NCI-H460 (cell line): ENCODE measurements at places on chromosomes 7 and 10. TPM values are rescaled to one million over a fixed set of nuclear protein-coding genes. Genes with fewer than 3 reads are reported as not detected.

- DNase-seq: no peak
Measured at GRCh38 chr7:34337163-34337562, 320.9 kb upstream of the NPSR1 start.

- no peak for DNase-seq
Measured at GRCh38 chr7:144957998-144958397, 122.1 kb upstream of the TPK1 start.

GRCh38 chr10:92789786-92790185, 58.5 kb upstream of the EXOC6 start:
- no peak for DNase-seq

DNA sequence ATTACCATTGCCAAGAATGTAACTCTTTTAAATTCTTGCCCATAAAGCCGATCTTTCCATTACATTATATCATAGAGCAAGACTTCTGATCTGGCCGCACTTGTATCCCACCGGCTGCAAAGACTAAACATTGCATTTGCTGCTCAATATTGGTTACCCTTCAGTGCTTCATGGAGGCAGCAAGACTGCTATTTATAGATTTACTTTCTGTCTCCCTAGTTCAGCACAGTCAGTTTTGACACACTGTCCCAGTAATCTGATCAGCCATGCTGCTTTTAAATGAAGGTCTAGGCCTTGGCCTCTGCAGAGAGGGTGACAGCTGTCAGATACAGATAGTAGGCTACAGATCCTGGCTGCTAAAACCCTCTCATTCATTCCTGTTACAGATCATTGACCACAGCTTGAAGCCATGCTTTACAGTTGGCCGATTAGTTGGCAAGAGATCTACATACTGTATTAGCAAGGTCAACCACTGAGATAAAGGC, 562.6 kb upstream of the GALNT17 start:
- DNase-seq: no peak

DNA sequence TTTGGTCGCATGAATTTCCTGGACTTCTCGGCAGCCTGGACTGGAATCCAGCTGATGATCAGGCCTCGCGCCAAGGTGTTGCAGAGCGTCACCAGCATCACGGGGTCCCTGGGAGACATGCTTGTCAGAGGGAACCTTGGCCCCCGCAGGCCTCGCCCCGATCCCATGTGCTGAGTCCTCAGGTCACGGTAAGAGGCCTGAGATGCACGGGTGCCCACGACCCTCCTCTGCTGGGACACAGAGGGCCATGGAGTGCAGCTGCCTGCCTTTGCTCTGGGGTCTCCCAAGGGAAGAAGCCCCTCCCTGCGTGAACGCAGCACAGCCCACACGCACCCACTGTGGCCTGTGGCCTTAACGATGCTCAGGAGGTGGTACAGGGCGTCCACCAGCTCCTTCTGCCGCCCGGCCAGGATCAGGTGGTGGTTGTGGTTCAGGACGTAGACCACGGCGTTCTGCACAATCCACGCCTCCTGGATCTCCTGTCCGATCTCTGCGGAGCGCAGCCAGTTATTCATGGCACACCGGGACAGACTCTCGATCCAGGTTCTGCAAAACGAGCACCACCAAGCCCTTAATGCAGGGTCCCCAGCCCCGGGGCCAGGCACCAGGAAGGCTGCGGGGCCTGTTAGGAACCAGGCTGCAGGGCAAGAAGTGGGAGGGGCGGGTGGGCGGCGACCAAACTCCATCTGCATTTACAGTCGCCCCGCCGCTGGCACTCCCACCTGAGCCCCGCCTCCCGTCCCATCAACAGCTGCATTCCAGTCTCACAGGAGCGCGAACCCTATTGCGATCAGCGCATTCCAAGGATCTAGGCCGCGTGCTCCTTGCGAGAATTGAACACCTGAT, 29.4 kb downstream of the CFAP46 start:
- DNase-seq: no peak

DNA sequence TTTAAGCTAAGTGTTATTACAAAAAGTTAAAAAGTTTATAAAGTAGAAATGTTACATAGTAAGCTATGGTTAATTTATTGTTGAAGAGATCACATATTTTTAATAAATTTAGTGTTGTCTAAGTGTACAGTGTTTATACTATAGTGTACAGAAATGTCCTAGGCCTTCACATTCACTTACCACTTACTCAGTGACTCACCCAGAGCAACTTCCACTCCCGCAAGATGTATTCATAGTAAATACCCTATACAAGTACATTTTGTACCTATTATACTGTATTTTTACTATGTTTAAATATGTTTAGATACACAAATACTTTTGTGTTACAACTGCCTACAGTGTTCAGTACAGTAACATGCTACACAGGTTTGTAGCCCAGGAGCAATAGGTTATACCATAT, 69.2 kb downstream of the DNAJC1 start:
- no peak for DNase-seq

GRCh38 chr10:26326851-26327250, 110.3 kb downstream of the GAD2 start:
- no peak for DNase-seq

DNA sequence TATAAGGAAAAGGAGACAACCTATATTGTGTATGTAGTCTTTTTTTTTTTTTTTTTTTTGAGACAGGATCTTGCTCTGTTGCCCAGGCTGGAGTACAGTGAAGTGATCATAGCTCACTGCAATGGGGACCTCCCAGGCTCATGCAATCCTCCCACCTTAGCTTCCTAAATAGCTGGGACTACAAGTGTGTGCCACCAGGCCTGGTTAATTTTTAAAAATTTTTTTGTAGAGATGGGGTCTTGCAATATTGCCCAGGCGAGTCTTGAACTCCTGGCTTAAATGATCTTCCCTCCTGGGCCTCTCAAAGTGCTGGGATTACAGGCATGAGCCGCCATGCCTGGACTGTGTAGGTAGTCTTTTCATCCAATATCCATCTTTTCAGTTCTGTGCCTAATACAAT, 78.7 kb upstream of the ARHGAP21 start:
- no peak for DNase-seq

DNA sequence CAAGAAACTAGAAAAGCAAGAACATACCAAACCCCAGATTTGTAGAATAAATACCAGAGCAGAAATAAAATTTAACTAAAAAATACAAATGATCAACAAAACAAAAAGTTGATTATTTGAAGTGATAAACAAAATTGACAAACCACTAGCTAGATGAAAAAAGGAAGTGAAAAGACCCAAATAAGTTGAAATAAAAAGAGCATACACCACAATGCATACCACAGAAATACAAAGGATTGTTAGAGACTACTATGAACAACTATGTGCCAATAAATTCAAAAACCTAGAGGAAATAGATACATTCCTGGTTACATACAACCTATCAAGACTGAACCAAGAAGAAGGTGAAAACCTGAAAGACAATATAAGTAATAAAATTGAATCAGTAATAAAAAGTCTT, 333.4 kb downstream of the SH2D4B start:
- no peak for DNase-seq

DNA sequence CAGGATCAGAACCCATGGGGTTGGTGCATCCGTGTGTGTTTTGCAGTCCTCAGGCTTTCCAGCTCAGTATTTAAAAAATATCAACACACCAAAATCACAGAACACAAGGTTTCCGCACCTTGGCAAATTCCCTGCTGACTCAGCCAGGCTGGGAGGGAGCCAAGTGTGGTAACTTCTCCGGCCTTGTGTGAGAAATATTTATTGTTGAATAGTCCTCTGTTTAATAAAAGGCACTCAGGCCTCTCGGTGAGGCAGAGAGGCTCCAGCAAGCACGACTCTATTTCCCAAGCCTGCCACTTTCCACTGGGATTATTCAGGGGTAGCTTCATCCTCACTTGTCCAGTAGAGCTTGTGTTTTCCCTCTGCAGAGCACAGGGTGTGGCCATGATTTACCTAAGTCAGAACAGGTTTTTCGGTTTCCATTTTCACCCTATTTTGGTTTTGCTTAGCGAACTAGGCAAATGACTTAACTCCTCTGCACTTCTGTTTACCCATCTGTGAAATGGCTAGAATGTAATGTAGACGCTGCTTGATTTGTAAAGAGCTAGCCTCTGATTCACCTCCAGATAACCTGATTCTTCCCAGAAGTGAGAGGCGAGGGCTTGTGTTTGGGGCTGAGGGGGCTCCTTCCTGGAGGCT, 13.0 kb upstream of the CHST15 start:
- DNase-seq: peak; percentile 60

DNA sequence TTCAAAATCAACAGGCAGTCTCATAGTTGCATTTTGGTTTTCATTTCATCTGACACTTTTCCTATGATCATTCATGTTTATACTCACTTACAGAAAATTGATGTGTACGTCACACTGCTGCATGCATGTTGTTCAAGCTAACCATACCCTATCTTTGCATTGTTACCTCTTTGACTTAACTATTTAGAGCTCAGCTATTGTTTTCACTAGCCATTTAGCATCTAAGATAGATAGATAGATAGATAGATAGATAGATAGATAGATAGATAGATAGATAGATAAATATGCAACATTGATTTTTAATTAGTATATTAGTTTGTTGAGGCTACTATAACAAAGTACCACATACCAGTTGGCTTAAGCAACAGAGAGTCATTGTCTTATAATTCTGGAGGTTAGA, 649.5 kb upstream of the KCND2 start:
- DNase-seq: no peak

GRCh38 chr10:104774234-104774633, 133.1 kb downstream of the SORCS3 start:
- DNase-seq: no peak

GRCh38 chr10:80497187-80498077, 40.3 kb upstream of the SH2D4B start:
- DNase-seq: no peak

- no peak for DNase-seq
Measured at GRCh38 chr10:24783504-24783903, 59.8 kb upstream of the ARHGAP21 start.

DNA sequence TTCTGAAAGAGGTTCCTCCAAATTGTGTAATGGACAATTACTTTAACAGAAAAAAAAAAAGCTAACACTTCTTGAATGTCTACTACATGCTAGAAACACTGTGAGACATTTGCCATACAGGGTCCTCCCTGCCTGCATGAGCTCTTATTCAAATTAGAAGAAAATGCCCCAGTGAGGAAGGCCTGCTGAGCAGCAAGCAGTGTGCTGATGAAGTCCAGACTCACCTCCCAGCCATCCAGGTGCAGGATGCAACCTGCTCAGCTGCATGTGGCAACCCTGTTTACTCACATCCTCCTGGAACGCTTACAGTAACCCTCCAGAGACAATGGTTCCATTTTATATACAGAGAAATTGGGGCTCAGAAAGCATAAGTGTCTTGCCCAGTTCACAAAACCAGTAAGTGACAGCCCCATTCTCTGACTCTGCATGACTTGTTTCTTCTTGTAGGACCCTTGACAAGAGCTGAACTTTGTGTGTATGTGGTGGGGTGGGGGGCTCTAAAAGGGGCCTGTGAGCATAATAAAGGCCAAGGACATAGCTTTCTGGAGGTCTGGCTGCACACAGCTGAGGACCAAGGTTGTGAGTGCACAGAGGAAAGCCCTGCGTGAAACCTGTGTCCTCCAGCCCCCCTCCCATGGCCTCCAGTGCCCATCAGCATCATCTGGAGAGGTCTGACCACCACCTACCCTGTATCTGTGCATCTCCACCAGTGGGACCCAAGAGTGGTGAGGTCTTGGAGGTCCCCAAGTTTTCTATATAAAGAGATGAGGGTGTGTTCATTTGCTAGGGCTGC, 387.8 kb downstream of the GRID1 start:
- no peak for DNase-seq

DNA sequence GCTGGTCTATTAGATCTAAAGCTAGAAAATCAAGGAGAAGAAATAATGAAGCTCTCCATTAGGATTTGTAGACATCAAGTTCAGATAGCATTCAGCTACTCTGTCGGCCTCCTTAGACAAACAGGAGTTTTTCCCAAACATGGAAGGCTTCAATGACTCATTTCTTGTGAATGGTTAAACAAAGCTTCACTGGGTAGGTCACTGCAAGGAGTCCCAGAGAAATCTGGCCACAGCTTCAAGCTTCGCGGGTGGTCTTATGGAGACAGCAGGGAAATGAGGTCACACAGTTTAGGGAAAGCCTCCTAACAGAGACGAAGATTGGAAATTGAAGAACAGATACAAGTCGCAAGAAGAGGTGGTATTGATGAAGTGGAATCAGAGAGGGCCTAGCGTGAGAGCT, 22.6 kb upstream of the LRRC72 start:
- no peak for DNase-seq

- DNase-seq: no peak
Measured at GRCh38 chr10:34768261-34768971, 46.7 kb downstream of the PARD3 start.

DNA sequence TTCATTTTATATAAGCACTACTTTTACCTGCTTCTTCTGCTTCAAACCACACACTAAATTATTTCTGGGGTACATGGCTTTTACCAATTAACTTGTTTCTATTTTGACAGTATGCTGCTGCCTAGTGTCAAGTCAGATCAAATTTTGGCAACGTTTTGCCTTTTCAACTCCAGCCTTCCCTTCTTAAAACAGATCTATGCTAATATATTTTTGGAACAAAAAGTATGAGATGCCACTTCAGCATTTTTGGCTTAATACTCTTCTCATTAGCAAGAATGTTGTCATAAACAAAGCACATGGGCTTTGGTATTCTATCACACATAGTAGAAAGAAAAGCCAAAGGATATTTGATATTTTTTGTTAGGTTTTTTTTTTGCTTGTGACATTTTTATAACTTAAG, 47.8 kb downstream of the SPAM1 start:
- DNase-seq: no peak

- no peak for DNase-seq
Measured at GRCh38 chr10:124648738-124649137, 95.4 kb downstream of the FAM53B start.

DNA sequence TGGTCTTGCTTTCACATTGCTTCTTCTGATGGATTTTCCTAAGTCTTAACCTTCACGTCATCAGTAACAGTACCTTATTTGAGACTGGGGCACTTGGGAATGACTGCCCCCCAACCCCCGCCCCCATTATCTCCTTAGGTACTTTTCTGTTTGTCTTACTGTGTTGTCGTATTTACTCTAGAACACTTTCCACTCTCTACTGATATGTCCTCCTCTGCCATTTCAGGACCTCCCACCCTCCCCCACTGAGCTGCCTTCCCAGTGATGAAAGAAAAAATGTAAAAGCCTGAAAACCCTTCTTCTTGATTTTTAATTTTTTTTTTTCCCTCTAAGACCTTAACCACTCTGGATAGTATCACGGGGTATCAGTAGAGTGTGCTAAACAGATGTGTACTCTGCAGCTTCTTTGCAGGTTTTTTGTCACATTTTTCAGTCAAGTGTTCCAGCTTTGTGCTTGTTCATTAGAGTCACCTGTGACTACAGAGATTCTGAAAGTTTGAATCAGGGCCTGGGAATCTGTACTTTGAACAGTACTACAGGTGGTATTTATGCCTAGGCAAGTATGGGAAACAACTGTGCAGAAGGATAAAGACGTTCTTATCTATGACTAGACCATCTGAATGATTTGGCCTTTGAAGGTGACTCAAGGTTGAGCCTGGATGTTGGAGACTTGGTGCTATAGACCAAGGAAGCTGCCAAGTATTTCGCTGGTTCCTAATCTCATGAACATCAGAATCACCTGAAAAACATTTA, 8.3 kb downstream of the CALU start:
- DNase-seq: no peak

- DNase-seq: no peak
Measured at GRCh38 chr7:112487457-112488263, 6.9 kb downstream of the LSMEM1 start.

Gene PON1
- not detected in 2 replicates for total RNA-seq

Gene GRID2IP
- not detected in 2 replicates for total RNA-seq

Gene RBM28
- total RNA-seq: 30.0 and 31.0 TPM in 2 replicates

Gene CUEDC2
- 51.7 and 55.3 TPM in 2 replicates for total RNA-seq

Gene TRPV5
- not detected in 2 replicates for total RNA-seq

Gene HECTD2
- 14.0 and 17.1 TPM in 2 replicates for total RNA-seq

Gene VENTX
- not detected in 2 replicates for total RNA-seq
